Left ventricle myocardium inferior (tissue), 1 donor: ENCODE measurements at places on chromosomes 7 and 10.

- DNase-seq = no peak
Observed at GRCh38 chr7:156854654-156855053, 38.3 kb downstream of the LMBR1 start.

DNA sequence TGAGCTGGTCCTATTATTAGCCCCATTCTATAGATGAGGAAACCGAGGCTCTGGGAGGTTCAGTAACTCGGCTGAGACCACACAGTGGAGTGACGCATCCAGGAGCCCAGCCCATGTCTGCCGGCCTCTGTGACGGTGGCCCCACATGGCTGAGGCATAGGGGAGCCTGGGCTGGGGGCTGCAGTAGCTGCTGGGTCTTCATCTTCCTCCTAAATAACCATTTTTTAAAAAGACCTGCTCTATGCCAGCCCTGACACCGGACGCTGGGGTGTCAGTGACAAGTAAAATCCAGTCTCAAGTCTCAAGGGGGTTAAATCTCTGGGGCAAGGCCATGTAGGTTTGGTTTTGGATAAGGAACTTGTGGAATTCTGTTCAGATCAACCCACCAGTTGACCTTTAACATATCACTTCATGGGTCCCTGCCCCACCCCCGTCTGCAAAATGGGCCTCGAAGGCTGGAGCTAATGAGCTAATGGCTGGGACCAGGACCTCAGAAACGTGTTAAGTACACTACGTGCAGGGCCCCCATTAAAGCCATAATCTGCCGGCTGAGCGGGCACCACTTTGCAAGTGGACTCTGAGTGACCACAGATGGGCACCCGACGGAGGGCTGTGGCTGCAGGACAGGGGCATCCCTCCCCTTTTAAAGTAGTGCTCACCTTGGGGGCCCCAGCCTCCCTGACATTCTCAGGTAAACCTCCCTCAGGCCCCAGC is 136.5 kb upstream of the UNC5B start:
- no peak for DNase-seq

DNA sequence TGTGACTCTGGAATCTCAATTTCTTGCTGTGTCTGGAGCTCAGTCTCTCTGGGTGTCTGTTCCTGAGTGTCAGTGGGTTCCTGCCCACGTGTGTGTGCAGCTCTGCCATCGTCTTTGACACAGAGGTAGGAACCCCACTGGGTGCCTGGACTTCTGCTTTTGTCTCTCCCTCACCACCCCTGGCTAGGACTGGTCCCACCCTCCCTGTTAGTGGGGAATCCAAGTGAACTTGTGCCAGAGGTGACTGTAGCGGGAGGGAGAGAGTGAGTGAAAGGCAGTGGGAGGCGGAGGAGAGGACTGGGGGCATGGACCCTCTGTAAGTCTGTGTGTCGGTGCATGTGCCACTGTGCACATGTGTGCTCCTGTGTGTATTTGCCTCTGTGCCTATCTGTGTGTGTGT is 299.9 kb upstream of the ZMIZ1 start:
- DNase-seq = no peak

GRCh38 chr7:30968294-30968693 is 4.5 kb downstream of the GHRHR start:
- no peak for DNase-seq

- DNase-seq = peak; percentile 14
Observed at GRCh38 chr10:89129911-89130310, 77.2 kb downstream of the CH25H start.

- no peak for DNase-seq
Observed at GRCh38 chr10:61973906-61974305, 72.4 kb downstream of the ARID5B start.

DNA sequence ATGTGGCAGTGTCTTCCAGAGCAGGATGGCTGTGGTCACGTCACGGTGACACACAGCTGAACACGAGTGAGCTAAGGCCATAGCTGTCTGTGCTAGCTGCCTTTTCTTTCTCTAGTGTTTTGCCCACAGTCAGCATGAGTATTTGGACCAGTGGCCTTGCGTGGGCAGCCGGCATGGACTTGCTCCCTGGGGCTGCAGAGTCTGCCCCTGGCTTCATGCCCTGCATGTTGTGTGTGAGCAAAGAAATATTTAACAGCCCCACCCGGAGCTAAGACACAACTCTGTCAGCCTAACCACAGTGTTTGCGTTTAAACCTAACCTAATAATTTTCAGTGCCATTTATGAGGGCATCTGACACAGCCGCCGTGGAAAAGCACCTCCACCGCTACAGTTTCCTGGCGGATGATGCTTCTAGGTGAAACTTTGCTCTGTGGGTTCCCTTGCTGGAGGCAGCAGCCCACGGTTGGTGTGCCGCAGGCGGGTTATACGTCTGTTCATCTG is 14.6 kb downstream of the CHST12 start:
- DNase-seq = peak; percentile 35

- no peak for DNase-seq
Observed at GRCh38 chr10:69861251-69862240, 59.8 kb downstream of the COL13A1 start.

- DNase-seq = no peak
Observed at GRCh38 chr10:104345941-104346340, 7.7 kb upstream of the ITPRIP start.

- no peak for DNase-seq
Observed at GRCh38 chr10:67668448-67668847, 27.5 kb downstream of the CTNNA3 start.

- DNase-seq = no peak
Observed at GRCh38 chr7:67522504-67522903, 525.9 kb downstream of the TYW1 start.

DNA sequence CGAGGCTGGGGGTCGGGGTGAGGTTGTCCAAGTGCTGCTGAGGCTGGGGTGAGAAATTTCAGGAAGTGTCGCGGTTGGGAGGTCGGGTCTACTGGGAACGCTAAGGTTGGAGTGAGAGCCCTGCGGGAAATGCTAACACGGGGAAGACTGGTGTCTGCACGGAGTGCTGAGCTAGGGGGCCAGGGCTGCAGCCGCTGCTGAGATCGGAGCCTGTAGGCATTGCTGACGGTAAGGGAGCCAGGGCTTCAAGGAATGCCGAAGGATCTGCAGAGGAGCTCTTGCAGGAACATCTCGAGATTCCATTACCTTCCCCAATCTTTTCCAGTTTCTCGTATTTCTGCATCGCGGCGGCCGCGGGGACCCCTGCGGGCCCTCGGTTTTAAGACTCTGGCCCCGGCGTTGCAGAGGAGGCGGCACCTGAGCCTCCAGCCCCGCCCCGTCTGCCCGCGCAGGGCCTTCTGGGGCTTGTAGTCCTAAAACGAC is at the start of gene CDK5:
Gene CDK5 (minus strand): TSS at position 392 of the 483 bp plus-strand sequence. CDS start 49 bp downstream, at position 343.
- DNase-seq = no peak

GRCh38 chr7:47149971-47150370 is 431.9 kb downstream of the TNS3 start:
- no peak for DNase-seq

DNA sequence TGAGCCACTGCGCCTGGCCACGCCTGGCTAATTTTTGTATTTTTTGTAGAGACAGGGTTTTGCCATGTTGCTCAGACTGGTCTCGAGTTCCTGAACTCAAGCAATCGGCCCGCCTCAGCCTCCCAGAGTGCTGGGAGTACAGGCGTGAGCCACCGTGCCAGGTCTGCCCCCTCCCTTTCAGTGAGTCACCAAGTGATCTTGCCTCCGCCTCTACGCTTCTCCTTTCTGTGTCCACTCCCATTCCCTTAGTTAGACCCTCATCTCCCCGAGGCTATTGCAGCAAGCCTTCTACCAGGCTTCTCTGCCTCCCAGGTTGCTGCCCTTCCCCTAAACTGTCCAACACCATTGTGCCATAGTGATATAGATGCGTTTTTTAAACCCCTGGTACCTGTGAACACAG is 32.9 kb downstream of the CDC123 start:
- DNase-seq = no peak

GRCh38 chr10:63915240-63915639 is 394.0 kb downstream of the REEP3 start:
- no peak for DNase-seq

DNA sequence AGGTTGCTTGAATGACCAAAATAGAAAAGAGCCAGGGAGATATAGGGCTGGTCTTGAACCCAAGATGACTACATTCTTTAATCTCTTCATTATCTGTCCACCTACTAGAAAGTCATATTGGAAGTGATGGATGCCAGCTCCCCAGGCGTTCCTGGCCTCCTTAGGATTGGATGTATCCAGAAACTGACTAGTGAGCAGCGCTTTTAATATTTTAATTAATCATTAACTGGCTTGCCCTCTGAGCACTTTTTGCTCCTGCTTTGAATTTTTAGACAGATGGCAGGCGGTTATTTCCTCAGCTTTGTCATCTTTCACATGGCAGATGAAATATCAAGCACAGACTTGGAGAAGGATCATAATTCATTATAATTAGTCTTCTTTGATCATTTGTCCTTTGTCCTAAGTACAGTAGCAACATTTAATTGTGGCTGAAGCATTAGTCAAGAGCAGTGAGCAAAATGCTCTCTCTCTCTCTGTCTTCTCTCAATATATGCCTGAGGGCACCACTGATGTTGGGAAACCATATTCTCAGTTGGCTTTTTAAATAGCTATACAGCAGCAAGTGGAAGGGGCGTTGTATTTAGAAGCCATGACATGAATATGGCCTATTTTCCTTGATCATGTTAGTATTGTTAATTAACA is 588.0 kb downstream of the NRG3 start:
- no peak for DNase-seq

- no peak for DNase-seq
Observed at GRCh38 chr10:88523739-88524400, 59.2 kb downstream of the RNLS start.

DNA sequence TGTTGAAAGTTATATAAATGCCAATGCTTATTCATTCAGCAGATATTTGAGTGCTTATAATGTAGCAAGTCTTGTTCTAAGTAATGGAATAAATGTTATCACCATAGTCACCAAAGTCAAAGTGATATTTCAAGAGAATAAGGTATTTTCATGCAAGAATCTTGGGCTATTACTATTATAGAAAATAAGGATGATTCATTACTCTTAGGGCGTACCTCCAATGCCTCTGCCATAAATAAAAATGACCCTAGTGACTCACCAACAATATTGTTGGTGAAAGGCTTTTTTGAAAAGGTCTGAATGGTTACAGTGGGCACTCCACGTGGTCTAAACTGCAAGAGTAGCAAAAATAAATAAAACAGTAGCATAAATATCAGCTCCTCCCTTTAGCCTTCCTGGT is 68.4 kb downstream of the RALA start:
- no peak for DNase-seq

- no peak for DNase-seq
Observed at GRCh38 chr7:46854958-46855473, 726.9 kb downstream of the TNS3 start.

DNA sequence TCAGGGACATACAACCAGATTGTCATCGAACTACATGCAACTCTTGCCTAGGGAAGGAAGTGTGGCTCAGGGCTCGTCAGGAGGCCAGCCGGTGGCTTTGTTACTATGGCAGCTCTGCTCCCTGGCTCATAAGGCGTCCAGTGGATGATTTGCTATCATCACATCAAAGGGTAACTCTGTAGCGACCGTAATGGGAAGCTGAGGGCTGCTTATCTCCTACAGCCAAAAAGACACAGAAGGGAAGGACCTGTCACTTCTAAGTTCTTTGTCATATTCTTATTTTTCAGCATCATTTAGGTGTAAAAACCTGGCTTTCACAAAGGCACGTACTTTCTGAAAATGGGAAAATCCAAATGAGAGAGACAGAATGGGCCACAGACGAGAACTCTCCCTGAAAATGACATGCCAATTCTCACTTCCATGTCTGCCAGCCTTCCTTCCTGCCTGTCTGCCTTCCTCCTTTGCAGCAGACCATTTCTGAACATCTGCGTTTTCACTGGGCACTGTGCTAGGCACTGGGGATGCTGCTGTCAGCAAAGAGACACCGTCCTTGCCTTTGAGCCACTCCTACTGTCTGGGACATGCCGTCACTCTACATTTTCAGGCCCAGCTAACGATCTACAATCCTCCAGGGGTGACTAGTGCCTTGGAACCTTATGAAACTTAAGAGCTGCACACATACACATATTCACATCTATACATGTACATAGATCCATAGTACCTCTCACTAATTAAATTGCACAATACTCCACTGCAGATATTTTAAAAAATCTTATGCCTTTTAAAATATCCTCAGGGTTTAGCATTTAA is 26.9 kb downstream of the ENKUR start:
- no peak for DNase-seq

- DNase-seq = no peak
Observed at GRCh38 chr7:127107601-127108007, 145.1 kb downstream of the GRM8 start.

DNA sequence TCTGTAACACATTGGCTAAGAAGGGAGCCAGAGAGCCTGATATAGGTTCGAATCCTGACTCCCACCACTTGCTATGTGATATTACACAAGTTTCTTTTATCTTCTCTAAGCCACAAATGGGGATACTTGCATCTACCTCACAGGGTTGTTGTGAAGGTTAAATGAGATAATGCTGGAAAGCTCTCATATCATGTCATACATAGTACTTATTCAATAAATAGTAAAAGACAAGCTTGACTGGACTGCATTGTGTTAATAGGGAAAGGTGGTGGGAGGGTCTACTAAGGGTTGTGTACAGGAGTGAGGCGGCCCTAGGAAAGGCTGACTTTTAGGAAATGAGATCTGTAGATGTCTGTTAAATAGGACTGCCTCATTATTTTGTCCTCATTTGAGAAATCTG is 35.8 kb upstream of the DNMBP start:
- DNase-seq = no peak

DNA sequence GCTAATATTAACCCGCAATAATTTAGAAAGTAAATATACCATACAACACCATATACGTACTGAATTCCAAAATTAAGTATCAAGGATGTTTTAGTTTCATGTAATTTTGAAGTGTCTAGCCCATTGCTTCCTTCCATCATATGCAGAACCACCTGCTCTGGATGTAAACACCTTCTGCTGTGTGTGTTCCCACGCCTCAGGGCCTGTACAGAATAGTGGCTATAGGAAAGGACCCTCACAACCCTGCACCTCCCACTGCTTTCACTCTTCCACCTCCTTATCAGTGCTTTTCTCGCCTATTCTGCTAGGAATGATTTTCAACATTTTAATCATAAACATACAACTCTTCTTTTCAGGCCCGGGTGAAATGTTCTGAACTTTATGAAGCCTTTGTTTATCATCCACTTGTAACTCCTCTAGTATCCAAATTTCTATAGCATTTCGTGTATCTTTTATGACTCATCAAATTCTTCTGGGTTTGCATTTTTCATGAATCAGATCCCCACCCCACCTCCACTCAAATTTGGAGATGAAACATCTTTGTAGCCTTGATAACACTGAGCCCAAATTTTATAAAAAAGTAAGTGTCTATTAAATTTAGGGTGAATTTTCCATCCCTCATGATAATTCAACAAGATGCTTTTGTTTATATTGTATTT is 1106.8 kb upstream of the C7orf33 start:
- no peak for DNase-seq

DNA sequence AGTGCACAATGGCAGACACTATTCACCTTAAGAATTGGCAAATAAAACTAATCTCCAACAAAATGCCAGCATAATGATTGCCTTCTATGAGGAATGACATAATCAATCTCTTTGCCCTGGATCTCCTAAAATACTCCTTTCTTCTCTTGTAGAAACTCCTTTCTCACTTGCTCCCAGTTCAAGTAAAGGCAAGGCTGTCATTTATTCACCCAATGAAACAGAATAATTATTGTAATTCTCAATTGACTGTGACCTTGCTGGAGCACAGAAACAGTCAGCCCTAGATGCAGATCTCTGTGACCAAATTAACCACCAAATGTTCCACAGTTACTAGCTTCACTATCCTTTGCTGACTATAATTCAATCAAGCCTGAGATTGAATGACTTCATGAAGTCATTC is 99.3 kb downstream of the SEMA3C start:
- no peak for DNase-seq

GRCh38 chr10:128484041-128484440 is 357.8 kb upstream of the MKI67 start:
- DNase-seq = no peak

- no peak for DNase-seq
Observed at GRCh38 chr10:129098517-129098916, 368.5 kb upstream of the MGMT start.
